Hepatic stellate cell (primary cell): ENCODE measurements at places on chromosomes 16 and 17.

- no peak for DNase-seq
Measured at GRCh38 chr16:9219813-9220212, 128.4 kb downstream of the HAPSTR1 start.

DNA sequence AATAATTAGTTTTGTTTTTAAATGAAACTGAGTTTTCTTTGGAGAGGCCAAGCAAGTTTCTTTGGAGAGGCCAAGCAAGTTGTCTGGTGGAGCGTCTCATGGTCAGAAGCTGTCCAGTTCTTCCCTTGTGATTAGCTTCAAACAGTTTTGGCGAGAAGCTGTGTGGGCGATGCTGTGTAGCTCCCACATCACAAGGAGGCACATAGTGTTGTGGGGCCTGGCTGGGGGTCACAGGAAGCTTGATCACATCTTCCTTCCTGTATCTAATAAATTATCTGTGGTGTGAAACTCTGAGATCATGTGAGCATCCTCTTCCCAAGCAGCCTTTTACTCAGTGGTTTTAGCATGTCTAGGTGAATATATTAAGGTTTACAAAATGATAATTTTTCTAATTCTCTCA is 33.9 kb downstream of the SPECC1 start:
- DNase-seq = no peak

GRCh38 chr17:78343543-78344201 is 16.2 kb downstream of the SOCS3 start:
- DNase-seq = no peak

GRCh38 chr17:9928601-9929333 is 23.7 kb upstream of the RCVRN start:
- DNase-seq = peak; percentile 17

DNA sequence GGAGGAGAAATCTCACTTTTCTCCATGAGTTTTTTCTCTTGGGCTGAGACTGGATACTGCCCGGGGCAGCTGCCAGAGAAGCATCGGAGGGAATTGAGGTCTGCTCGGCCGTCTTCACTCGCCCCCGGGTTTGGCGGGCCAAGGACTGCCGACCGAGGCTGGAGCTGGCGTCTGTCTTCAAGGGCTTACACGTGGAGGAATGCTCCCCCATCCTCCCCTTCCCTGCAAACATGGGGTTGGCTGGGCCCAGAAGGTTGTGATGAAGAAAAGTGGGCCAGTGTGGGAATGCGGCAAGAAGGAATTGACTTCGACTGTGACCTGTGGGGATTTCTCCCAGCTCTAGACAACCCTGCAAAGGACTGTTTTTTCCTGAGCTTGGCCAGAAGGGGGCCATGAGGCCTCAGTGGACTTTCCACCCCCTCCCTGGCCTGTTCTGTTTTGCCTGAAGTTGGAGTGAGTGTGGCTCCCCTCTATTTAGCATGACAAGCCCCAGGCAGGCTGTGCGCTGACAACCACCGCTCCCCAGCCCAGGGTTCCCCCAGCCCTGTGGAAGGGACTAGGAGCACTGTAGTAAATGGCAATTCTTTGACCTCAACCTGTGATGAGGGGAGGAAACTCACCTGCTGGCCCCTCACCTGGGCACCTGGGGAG is 19.1 kb downstream of the NGFR start:
- peak; percentile 67 for DNase-seq
